ENCODE measurements at places on chromosomes 3 and 15.
A peak's percentile ranks its signal among the peaks of the same experiment; 100 is the strongest.

DNA sequence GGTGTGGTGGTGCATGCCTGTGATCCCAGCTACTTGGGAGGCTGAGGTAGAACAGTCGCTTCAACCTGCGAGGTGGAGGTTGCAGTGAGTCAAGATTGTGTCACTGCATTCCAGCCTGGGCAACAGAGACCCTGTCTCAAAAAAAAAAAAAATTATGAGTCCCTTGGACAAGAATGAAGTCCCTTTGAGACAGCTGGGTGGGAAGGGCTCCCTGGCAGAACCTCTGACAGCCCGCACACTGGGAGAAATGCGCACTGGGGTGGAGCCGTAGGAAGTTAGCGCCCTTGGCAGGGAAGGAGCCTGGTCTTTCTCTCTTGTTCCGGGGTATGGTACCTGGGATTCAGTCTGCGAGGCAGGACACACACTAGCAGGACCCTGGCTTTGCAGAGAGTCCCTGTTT lies 51.4 kb downstream of the SLC30A4 start:
- DNase-seq: no peak

DNA sequence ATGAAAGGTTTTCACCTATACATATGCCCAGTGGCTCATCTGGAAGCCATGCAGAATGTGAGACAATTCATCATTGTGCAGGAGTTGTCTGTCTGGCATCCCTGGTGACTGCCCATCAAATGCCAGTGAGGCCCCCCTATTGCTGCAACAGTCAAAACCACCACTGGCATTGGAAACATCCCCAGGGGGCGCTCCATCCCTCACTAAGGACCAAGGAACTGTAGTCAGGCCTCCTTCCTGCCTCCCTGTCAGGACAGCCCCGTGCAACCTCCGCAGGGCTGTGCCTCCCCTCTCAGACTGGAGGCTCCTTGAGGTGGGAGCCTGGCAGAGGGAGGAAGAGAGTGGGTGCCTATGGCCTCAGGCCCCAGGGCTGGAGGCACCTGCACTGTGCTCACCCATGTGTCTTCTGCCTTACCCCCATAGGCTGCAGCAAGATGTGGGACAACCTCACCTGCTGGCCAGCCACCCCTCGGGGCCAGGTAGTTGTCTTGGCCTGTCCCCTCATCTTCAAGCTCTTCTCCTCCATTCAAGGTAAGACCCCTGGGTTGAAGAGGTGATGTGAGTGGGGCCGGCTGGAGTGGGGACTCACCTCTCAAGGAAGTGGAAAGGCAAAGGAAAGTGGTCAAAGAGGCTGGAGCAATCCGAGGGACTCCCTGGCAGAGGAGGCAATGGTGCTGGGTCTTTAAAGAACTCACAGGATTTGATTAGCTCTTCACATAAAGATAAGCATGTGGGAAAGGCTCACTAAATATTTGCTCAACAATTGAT lies 16.5 kb downstream of the VIPR1 start:
- peak; percentile 50 for DNase-seq

GRCh38 chr3:57893156-57893555 lies 115.1 kb upstream of the FLNB start:
- DNase-seq: no peak

- DNase-seq: no peak
These were observed 50.6 kb upstream of the TBC1D23 start for GRCh38 chr3:100209948-100210771.

GRCh38 chr15:27872355-27872754 lies 226.8 kb downstream of the OCA2 start:
- DNase-seq: no peak

DNA sequence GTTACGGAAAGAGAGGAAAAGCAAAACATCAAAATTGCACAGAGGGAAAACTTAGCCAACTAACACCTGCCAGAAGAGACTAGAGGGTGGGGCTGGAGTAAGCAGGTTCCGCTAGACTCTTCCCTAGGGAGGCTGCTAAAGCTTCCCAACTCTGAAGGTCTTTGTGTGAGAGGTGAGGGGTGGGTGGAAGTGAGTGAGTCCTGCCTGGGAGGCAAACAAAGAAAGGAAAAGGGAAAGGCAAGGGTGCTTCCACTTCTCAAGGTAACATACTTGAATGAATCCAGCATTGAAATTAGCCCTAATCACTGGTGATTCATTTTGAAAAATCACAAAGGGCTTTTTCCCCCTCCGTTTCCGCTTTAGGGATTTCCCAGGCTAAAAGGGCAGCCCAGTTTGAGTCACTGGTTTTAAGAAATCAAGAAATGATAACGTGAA lies 220.5 kb upstream of the ADAMTS9 start:
- DNase-seq: no peak

- DNase-seq: no peak
These were observed 351.8 kb downstream of the ZIC1 start for GRCh38 chr3:147760941-147761340.

GRCh38 chr3:160641665-160642309 lies 35.2 kb upstream of the ARL14 start:
- DNase-seq: no peak

GRCh38 chr3:146470425-146470990 lies 1.1 kb upstream of the PLSCR2 start:
- DNase-seq: no peak

GRCh38 chr3:53005338-53005737 lies 40.5 kb downstream of the SFMBT1 start:
- DNase-seq: no peak

GRCh38 chr3:47318916-47319315 lies 36.2 kb downstream of the KLHL18 start:
- no peak for DNase-seq

DNA sequence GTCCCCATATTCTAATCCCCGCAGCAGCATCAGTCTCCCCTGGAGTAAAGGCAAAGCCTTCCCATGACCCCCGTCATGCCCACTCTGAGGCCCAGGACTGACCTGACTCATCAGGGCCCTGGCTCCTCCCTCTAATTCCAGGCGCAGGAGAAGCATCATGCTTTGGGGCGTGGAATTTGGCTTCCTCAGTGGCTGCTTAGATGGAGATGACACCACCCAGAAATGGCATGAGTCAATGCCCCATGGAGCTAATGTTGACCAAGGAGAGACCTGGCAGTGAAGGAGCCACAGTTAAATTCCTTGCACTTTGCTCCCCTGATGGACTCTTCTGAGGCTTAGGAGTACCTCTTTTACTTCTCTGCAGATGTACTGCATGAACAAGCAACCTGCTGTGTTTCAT lies 204.2 kb upstream of the PROK2 start:
- DNase-seq: peak; percentile 49

DNA sequence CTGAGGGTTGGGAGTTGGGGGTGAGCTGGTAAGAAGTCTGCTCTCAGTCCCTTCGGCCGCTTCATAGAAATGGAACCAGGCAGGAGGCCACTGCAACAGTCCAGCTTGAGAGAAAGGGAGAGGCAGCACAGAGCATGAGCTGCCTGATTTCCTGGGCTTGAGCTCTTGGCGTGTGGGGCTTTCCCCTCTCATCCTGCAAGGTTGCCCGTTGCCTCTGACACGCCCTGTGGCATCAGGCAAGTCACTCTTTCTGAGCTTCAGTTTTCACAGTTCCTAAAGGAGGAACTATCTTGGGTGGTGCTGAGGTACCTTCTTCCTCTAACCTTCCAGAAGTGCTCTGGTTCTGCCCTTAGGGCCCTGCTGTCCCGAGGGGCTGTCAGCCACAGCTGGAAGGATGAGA lies 4.9 kb downstream of the MESP2 start:
- no peak for DNase-seq

- DNase-seq: no peak
These were observed 2.5 kb downstream of the ONECUT1 start for GRCh38 chr15:52787549-52788098.

GRCh38 chr3:183370391-183370790 lies 58.0 kb downstream of the MCF2L2 start:
- DNase-seq: no peak

GRCh38 chr15:58467722-58468423 lies 36.1 kb downstream of the LIPC start:
- DNase-seq: no peak

- no peak for DNase-seq
These were observed 51.1 kb downstream of the SOX14 start for GRCh38 chr3:137815251-137815650.

DNA sequence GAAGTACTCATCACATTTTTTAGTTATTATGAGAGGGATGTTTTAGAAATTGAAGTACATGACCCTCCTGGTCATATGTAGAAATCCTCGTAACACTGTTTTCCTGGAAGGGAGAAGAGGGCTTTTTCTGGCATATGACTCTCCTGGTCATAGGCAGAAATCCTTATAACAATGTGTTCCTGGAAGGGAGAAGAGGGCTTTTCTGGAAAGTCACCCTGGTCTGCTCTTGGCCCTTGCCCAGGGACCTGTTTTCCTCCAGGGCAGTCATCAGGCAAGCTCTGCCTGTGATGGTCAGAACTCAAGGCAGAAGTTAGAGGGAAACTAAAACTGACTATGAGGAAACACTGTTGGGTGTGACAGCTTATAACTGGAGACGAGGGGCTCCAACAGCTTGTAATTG lies 27.7 kb downstream of the LAMP3 start:
- DNase-seq: no peak

- no peak for DNase-seq
These were observed 278.1 kb upstream of the CHRNA7 start for GRCh38 chr15:31752065-31752762.

GRCh38 chr15:89656116-89656815 lies 999 bp upstream of the KIF7 start:
- DNase-seq: no peak

GRCh38 chr3:63565220-63565619 lies 87.3 kb upstream of the SNTN start:
- no peak for DNase-seq

- DNase-seq: no peak
These were observed 23.7 kb downstream of the PRR23E start for GRCh38 chr3:127216415-127217261.

- DNase-seq: no peak
These were observed 2.7 kb downstream of the SPESP1 start for GRCh38 chr15:68933001-68933400.

GRCh38 chr3:151877269-151877668 lies 3.8 kb downstream of the SUCNR1 start:
- DNase-seq: no peak

DNA sequence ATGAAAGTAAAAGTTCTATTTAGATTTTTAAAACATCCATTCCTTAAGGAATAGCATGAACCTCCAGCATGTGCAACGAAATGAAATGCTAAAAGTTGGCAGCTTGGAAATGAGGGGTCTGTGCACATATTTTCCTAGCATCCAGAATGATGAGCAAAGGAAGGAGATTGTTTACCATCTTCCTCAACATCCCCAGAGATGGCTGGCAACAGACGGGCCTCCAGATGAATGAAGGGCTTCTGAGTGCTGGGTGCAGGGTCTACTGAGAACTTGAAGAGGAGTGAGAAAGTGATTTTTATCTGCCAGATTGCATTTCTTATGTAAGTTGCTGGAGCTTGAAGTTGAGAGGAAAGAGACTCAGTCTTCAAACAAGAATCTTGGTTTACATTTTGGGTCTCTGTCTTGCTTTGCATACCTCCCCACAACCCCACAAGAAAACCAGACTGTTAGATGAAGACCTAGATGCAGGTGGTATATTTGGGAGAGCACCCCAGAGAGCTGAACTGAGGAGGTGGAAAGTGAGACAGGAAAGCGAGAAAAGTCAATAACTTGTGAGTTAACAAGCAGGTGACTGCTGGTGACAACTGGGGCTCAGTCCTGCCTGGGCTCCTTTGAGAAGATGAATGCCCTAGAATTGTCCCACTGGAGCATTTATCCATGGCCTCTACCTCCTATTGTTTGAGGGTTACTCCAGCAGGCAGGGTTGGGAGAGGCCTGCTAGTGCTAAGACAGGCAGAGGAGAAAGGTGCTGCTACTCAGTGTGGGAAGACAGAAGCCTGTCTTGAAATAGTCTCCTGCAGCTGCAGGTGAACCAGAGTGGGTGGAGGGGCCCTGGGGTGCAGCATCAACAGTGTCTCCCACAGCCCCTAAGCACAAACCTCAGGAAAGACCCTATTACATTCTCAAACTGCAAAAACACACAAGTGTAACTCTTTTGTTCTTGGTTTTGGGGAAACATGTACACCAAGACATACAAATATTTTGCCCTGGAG lies 10.5 kb upstream of the CCK start:
- no peak for DNase-seq

- no peak for DNase-seq
These were observed 4.3 kb downstream of the TNIK start for GRCh38 chr3:171455603-171456550.

DNA sequence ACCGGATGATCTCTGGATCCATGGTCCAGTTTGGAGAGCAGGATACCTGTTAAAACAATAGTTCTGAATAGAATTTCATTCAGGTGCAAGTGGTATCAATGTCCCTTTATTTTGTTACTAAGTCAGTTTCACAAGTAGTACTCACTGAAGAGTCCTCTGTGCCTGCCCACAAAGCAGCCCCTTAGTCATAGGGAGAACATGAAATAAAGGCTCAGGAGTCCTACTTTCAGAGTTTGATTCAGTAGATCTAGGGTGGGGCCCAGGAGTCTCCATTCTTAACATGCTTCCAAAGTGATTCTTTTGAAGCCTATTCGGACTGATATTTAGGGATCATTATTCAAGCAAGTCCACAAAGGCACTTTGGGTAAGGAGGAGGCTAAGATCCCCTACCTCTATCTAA lies 79.8 kb upstream of the ACKR4 start:
- no peak for DNase-seq

DNA sequence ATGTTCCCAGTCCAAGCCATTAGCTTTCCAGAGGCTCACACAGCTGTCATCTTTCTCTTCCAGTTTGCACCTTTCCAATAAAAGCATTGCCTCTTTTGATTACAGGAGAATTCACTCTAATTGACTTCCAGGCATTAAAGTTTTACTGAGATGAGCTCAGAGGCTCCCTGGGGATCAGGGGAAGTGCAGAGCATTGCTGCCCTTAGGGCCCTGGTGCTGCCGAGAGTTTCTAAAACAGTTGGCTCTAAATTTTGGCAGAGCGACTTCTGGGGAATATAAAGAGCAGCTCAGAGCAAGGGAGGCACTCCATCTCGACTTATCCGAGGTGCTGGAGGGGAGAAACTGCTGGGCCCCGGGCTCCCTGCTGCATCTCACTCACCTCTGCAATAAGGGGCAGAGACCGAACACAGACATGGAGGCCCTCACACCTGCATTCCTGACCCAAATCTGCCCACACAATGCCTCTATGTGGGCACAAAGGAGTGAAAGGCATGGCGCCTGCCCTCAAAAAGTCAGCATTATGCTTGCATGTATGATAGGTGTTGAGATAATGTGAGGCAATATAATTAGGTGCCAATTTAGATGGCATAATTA lies 61.7 kb downstream of the SCN11A start:
- DNase-seq: no peak

DNA sequence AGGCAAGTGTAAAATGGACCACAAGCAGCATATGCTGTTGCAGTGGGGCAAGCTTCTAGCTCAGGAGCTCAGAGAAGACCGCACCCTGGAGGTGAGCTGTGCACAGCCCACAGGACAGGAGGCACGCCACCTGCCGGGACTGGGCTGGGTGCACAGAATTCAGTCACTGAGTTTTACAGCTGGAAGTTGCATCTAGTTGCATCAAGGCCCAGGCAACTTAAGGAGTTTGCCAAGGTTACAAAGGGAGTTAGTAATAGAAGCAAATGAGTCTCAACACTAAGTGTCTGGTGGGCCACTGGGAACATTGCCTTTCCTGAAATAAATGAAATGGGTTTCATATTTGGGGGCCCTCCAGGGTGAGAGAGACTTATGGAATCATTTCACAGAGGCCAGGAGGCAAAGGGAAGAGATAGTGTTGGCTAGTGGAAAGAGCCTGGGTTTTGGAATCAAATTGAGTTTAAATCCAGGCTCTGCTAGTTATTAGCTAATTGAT lies 36.0 kb upstream of the TIMP4 start:
- no peak for DNase-seq

All from CD4-positive, alpha-beta T cell (primary cell).